ENCODE measurements at places on chromosomes 12 and 14. TPM values are rescaled to one million over a fixed set of nuclear protein-coding genes. Genes with fewer than 3 reads are reported as not detected.

Gene PTHLH
- total RNA-seq, result 2.5 TPM

Gene EVL
- total RNA-seq, result 72.5 TPM

Gene PLCZ1
- not detected for total RNA-seq

Gene KCNA5
- total RNA-seq, result not detected

Gene CLEC4C
- not detected for total RNA-seq

Gene LRRC43
- total RNA-seq, result 0.84 TPM
